Activated naive CD4-positive, alpha-beta T cell (primary cell): ENCODE measurements at places on chromosomes 4 and X.

- no peak for DNase-seq
Measured at GRCh38 chrX:25721564-25721963, 416.6 kb upstream of the MAGEB18 start.

DNA sequence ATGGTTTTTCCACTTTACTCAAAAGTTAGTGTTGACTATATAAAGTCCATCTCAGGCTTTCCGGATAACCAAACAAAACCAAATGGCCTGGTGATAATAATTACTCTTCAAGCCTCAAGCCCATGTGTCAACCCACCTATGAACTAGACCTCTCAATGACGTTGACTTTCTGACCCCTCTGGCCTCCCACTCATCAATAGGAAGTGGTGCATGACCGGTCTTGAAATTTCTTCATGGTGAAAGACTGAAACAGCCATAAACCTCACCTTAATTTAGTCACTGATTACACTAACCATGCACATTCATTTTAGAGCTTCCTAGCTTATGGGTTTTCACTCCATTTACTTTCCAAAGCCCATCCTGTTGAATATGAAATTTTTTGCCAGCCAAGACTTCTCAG, 276.0 kb downstream of the KLHL13 start:
- DNase-seq = no peak

DNA sequence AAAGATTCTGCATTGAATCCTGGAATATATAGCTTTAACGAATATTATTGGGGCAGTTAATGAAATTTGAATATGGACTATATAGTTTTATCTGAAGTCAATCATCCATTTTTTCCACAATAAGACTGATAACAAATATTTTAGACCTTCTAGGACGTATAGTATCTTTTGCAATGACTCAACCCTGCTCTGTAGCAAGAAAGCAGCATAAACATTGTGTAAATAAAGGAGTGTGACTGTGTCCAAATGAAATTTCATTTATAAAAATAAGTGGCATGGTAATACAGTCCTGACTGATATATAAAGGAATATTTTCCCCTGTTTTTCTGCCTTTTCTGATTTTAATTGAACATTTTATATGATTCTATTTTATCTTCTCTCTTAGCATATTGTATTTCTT, 947.7 kb upstream of the SLIT2 start:
- DNase-seq = no peak

DNA sequence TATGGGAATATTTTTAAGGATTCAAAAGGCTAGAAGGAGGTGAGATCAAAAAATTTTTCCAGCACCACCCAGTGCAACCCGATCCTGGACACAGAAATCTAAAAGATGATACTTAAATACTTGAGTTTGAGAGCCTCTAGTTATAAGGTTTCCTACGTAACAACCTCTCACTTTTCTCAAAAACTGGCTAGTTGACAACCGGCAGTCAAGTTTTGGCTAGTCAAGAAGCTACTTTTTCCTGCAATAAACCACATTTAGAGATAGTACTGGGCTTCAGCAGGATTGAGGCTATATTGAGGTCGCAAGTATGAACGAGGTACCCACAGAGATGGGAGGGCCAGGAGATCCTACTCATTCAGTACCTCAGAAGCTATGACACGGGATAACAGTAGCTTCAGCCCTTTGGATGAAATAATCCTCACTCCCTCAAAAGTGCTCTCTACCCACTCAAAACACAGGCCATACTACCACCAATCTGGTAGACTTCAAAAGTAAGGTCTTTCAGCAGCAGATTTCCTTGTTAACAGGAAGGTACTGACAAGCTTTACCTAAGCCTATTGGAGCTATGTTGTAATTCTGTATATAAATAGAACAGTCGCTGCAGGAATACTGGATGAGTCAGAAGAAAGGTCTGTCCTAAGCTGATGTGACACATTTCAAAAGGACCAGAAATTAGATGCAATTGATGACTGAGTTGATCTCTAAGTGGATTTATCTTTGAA, 1.5 kb upstream of the TSPAN5 start:
- no peak for DNase-seq

- DNase-seq = no peak
Measured at GRCh38 chr4:138010639-138011038, 231.5 kb downstream of the SLC7A11 start.

DNA sequence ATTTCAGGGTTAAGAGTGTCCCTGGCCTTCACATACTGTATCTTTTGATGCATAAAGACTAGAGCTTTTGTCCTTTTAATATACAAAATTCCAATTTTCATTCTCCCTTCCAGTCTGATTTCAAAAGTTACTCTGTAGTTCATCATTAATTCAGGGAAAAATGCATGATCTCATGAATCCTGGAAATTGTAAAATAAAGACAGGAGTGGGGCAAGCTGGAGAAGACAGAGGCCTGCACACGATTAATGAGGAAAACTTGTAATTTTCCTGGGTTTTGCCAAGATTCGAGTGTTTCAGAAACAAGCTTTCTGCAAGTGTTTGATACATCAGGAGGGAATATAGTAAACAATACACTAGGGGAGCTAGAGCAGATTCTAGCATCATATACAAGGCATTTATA, 947.9 kb downstream of the FAT4 start:
- no peak for DNase-seq

DNA sequence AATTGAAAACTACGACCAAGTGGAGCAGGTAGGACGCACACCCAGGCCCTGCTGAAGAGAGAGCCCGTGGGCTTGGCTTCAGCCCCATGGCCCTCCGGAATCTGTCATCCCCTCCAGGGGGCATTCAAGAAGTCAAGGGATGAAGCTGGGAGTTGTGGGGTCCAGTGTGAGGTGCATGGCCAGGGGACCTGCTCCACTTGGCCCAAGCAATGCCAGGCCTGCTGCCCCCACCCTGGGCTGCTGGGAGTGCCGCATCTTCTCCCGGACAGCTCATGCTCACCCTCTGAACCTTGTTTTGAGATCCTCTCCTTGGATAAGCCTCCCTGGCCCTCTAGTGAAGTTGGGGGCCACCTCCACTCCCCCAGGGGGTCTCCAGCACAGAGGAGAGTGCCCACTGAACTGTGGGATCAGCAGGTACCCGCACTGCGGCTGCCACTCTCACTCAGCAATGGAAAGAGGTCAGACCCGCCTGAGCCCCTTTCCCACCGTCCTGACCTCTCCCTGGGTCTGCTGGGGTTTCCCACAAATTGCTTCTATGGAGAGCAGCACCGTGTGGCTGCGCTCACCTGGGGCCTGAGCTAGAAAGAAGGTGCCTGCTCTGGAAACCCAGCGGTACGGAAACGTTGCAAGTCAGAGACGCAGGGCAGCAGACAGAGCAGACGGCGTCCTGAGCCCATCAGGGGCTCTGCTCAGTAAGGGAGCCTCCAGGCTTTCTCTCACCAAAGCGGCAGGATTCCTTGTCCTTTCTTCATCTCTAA, 5.0 kb upstream of the ABLIM2 start:
- no peak for DNase-seq

DNA sequence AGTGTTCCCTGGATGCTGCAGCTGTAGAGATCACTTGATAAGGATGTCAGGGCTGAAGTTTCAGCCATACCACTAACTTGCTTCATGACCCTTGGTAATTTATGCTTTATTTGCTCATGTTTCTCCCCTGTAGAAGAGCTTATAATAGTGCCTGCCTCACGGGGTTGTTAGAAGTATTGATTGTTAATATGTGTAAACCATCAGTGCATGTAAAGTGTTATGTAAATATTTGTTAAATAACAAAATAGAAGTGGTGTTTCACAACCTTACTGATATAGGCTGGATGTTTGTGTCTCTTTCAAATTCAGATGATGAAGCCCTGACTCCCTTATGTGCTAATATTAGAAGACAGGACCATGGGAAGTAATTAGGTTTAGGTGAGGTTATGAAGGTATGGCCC, 1.5 kb upstream of the CXCL2 start:
- no peak for DNase-seq

DNA sequence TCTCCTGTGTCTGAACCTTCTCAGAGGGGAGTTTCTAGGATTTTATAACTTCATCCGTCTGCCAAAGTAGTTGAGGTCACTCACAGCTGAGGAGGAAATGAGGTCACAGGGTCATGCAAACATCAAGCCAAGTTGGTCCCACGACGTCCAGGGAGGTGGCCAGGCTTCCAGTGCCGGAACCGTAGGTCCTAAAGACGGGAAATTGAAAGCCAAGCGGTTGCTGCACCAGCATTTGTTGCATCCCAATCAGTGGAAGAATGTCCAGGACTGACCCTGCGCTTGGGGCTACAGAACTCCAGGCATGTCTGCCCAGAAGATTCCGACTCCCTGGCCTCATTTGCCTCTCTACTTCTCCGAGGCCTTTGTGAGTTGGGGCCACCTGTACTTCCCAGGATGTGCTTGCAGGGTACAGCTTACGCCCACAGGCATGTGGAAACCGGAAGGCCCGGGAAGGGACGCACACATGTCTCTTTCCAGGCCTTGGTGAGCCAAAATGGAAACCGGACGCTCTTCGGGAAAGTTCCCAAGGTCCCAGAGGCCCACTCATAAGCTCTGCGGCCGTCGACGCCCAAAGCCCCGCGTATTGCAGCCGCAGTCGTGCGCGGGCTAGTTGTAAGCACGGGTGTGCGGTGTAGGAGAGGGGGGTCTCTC, 9.3 kb downstream of the PRDM8 start:
- no peak for DNase-seq

DNA sequence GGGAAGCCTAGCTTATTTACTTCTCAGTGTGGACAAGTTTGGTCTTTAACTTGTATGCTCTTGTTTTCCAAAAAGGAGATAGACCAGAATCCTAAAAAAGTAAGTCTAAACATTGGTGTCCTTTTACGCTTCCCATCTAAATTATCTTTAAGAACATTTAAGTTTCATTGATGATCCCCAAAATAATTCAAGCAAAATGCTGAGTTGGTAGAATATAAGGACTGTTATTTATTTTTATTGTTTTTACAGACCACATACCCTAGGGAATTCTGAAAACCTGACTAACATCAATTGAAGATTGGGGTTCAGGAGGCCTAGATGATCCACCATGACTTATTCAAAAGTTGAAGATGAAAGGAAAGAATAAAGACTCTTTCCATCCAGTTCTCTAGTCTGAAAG, 653.0 kb downstream of the CCSER1 start:
- no peak for DNase-seq

DNA sequence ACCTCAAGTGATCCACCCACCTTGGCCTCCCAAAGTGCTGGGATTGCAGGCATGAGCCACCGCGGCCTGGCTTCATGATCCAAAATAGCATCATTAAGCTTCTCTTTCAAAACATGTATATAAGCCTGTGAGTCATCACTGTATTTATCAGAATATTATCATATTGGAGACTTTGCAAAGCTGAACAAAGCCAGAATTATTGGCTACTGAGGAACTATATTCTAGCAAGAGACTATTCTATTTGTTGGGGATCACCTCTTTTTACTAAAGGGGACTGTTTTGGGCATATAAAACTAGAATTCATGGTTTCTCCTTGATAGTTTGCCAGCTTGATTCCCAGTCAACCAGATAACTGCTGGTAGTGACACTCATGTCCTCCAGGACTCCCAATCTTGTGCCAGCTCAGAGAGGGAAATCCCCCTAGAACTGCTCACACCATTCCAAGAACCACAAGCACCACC, 40.1 kb downstream of the TET2 start:
- no peak for DNase-seq

GRCh38 chr4:112270640-112271421, 14.9 kb downstream of the TIFA start:
- DNase-seq = no peak

DNA sequence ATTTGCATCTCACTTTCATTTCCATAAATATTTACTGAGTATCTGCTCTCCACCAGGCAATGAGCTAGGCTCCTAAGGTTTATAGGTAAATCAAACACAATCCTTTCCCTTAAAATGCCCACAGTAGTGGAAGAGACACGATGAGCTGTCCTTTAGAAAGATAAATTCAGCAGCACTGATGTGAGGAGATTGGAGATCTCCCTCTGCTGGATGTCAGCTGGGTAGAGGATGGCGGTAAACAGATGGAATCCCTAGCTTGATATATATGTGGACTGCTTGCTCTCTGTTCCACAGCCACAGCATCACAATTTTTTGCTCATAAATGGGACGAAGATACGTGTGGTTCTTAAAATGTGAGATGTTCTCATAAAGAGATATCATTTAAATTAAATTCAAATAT, 216.4 kb upstream of the RASGEF1B start:
- no peak for DNase-seq

- DNase-seq = no peak
Measured at GRCh38 chr4:38723726-38724474, 58.9 kb downstream of the TLR10 start.

DNA sequence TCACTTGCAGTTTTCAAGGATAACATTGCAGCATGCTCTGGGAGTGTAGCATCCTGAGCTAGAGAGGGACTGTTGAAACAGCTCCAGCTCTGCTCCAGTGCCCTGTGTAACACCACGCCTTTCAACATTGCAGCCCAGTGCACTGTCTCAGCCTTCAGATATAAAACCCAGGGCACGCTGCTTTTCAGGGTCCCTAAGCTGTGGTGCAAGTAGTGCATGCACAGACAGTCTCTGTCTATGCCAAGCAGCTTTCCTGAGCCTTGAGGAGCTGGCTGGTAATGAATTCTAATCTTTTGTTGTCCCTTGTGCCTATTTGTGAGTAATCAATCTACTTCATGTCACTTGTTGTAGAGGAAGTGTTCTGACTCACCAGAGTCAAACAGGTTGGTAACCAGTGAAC, 897.0 kb downstream of the ARAP2 start:
- no peak for DNase-seq

- DNase-seq = no peak
Measured at GRCh38 chrX:140087875-140088274, 122.6 kb upstream of the CXorf66 start.

GRCh38 chrX:42229533-42229932, 306.2 kb upstream of the CASK start:
- no peak for DNase-seq

DNA sequence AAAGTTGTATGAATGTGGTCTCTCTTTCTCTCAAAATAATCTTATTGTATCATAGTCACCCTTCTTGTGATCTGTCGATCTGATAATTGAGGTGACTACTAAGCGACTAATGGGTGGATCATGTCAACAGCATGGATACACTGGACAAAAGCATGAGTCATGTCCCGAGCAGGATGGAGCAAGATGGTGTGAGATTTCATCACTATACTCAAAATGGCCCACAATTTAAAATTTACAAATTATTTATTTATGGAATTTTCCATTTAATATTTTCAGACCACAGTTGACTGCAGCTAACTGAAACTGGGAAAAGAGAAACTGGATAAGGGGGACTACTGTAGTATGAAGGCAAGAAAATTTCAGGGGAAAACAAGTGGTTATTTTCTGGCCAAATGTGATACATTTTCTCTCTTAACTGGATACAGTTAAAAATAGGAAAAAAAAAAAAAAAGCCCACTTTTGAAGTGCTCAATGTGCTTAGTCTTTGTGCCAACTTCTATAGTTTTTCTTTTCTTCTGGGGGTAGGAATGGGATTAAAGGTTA, 25.3 kb downstream of the FAM241A start:
- no peak for DNase-seq

DNA sequence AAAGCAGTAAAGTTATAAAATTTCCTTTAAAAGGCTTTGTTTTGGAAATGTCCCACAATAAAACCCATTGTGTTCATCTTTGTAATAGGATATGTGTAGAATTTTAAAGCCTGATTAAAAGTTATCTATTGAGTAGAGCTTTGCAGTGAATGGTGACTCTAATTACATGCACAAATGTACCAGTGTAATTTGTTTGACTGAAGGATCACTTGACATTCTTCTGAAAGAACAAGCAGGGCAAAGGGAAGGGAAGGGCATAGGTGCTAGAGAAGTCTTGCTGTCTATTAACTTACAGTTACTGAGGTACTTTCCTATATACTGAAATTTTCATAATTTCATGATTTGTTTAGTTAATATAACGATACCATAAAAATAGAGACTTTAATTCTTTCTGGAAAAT, 70.8 kb downstream of the STIM2 start:
- DNase-seq = no peak
